Activated effector memory CD4-positive, alpha-beta T cell treated with Interleukin-2 at 50 U/mL for 16 hours (primary cell): ENCODE measurements at places on chromosomes 5 and 9.
A peak's percentile ranks its signal among the peaks of the same experiment; 100 is the strongest.

DNA sequence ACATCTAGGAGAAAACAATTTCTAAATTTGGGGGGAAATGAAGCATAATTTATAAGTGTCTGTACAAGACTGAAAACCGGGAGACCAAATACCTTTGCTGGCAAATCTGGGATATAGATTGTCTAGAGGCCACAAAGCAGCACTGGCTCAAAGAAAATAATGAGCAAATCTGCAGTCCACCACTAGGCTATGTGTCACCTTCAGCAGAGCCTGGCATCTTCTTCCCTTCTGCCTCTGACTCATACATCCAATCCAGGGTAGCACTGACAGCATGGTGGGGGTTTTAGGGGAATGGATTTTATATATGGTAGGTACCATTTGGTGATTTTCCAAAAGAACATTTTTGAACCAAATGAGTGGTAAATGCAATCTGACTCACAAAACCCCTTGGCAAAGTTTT lies 12.8 kb downstream of the FAM81B start:
- DNase-seq: no peak

DNA sequence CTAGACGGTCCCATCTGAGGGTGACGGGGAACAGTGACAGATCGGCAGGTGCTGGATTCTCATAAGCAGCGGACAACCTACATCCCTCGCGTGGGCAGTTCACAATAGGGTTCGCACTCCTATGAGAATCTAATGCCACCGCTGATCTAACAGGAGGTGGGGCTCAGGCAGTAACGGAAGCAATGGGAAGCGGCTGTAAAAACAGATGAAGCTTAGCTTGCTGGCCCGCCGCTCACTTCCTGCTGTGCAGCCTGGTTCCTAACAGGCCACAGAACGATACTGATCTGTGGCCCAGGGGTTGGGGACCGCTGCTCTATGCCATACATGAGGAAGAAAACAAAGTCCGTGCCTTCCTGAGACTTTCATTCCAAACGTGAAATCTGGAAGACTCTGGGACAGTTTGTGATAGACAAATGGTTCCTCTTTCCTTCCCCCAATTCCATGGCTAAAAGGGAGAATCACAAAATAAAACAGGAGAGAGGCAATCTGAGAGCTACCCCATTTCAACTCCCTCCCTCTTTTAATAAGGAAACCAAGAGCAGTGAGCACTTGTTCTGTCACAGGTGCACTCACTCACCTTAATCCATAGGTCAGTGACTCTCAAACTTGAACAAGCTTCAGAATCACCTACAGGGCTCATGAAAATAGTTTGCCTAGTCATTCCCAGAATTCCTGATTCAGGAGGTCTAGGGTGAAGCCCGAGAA lies 12.1 kb downstream of the PDCL start:
- DNase-seq: peak; percentile 41

DNA sequence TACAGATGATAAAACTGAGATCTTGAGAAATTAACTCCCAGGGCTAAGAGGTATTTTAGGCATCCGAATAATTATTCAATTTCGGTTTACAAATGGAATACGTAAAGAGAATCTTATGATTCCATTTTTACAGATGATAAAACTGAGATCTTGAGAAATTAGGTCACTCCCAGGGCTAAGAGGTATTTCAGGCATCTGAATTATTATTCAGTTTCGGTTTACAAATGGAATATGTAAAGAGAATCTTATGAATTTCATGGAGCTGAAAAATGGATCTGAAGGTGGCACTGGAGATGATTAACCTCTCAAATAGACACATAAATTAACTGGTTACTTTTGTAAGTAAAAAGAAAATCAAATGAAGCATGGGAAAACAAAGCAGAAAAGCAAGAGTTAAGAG lies 44.2 kb downstream of the FGF1 start:
- no peak for DNase-seq

DNA sequence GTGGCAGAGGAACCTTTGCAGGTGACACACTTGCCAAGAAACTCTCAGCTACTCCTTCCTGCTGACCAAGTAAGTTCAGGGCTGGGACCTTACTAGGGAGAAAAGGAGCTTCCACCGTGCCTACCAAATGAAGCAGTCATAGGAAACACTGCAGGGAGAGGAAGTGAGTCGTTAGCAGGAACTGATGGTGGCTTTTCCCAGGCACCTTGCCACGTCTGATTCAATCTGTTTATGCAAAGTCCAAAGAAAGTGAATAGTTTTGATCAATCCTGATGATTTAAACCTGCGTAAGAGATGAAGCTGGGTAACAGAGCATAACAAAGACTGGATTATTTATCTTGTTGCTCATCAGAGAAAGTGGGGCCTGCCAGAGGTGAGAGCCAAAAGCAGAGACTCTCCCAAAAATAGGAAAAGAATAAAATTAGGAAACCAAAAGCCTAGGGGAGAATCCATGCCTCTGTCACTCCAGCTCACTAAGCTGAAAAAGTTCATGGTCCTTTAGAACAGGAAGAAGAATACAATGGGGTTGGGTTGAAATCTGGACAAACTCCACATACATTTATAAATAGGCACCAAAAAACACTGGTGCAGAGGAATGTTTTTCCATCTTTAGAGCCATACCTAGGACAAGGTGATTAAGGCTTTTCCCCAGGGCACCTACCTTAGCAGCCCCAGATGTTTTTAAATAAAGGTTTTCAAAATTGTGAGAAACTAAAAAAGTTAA lies 9.3 kb upstream of the PFDN1 start:
- no peak for DNase-seq

GRCh38 chr5:115766608-115767007 lies 49.9 kb downstream of the CDO1 start:
- no peak for DNase-seq

DNA sequence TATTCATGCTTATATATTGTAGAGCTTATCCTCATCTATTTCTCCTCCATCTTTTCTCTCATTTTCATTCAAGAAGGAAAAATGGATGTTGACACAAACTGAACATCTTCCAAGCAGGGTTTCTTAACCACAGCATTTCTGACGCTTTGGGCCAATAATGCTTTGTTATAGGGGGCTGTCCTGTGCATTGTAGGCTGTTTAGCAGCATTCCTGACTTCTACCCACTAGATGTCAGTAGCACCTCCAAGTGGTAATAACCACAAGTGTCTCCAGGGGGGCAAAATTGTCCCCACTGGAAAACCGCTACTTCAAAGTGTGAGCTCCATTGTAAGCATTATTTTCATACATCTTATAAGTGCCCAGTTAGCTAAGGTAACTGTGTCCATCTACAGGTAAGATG lies 2.6 kb upstream of the TXNDC8 start:
- no peak for DNase-seq

DNA sequence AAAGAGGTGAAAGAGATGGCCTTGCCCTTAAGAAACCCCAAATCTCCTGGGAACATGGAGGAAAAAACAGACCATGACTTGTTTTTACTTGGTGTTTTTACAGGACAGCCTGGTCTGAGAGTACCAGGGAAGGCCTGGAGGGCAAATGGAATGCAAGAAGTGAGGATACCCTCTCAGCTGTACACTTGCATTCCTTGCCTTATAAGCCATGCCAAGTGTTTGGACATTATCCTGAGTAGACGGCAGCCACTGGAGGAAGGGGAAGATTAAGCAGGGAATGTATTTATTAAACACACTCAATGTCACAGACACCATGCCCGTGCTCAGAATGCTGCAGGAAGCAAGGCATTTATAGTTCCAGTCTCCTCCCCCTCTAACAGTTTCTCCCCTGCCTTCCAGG lies 581.4 kb downstream of the CDK5RAP2 start:
- no peak for DNase-seq

GRCh38 chr5:54882101-54882500 lies 103.3 kb downstream of the ESM1 start:
- no peak for DNase-seq

DNA sequence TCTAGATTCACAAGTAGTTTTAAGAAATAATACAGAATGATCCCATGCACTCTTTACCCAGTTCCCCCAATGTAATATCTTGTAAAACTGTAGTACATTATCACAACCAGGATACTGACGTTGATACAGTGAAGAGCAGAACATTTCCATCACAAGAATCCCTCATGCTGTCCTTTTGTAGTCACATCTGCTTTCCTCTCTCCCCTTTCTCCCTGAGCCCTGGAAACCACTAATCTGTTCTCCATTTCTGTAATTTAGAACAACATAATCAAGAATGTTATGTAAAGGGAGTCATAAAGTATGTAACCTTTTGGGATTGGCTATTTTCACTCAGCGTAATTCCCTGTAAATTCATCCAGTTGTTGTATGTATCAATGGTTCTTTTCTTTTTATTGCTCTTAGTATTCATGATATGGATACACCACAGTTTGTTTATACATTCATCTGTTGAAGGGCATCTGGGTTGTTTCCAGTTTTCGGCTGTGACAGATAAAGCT lies 61.1 kb downstream of the ERCC6L2 start:
- no peak for DNase-seq

- no peak for DNase-seq
These were observed 40.0 kb upstream of the ORM1 start for GRCh38 chr9:114282926-114283325.

GRCh38 chr9:6632516-6633183 lies 12.9 kb downstream of the GLDC start:
- no peak for DNase-seq

GRCh38 chr9:35749515-35750255 lies 598 bp downstream of the RGP1 start:
- peak; percentile 41 for DNase-seq

GRCh38 chr9:125600194-125600593 lies 106.8 kb downstream of the MAPKAP1 start:
- DNase-seq: no peak

GRCh38 chr9:114394523-114395333 lies 6.9 kb upstream of the AKNA start:
- DNase-seq: no peak

- DNase-seq: no peak
These were observed 178.5 kb downstream of the ADAMTS12 start for GRCh38 chr5:33713136-33713765.

GRCh38 chr9:89915187-89915586 lies 310.4 kb downstream of the GADD45G start:
- no peak for DNase-seq

DNA sequence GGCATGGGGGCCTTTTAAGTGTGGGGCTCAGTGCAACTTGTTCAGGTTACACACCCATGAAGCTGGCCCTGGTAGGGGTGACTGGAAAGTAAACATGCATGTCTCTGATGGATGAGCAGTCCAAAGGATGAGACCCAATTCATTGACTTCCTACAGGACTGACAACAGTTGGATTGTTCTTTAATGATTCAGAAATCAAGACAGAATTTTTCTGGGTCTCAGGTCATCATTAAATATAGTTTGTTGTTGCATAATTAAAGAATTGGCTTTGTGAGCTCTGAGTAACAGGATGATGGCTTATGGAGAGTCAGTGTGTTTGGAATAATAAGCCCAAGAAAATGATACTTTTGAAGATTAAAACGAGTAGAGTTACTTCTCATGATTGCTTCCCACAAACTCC lies 604.2 kb upstream of the CLINT1 start:
- no peak for DNase-seq

DNA sequence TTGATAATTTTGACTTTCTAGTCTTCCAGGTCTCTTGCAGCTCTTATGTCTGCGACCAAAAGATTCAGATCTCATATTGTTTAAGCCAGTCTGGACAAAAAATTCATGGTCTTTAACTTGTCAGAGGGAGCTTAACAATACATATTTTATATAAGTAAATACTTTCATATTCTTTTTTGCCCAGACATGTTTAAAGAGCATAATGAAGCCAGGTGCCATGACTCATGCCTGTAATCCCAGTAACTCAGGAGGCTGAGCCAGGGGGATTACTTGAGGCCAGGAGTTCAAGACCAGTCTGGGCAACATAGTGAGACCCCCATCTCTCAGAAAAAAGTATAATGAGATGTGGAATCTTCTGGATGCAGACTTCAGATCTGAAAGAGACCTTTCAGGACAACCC lies 69.8 kb downstream of the JMY start:
- DNase-seq: no peak

DNA sequence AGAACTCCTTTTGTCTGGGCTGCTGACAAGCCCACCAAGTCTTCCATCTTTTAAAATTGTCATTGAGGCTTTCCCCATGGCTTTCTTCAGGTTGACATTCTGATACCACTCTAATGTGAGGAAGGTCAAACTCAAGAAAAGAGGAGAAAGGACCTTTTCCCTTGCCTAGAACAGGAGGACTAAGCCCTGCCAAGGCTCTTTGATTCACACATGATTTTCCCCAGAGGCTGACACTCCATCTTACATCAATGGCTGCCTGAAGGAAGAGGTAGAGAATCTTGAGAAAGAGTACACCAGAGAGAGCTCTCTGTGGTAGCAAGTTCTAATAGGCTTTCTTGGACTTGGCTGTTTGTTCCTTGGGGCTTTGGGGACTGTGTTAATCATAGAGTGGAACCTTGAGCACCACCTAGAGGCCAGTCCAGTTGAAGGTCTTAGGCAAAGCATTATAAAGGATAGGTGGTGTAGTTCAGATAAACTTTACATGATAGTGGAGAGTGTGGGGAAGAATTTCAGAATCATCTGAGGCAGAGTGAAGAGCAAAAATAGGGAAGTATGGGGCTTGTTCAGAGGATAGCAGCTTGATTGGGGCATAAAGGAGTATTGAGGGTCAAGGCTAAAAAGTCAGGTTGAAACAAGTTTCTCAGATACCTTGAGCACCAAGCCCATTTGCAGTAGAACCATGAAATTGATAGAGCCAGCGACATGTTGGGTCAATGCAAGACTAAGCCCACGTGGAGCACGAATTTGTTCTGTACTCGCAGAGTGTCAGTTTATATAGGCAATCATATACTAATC lies 36.7 kb downstream of the NDFIP1 start:
- peak; percentile 23 for DNase-seq

DNA sequence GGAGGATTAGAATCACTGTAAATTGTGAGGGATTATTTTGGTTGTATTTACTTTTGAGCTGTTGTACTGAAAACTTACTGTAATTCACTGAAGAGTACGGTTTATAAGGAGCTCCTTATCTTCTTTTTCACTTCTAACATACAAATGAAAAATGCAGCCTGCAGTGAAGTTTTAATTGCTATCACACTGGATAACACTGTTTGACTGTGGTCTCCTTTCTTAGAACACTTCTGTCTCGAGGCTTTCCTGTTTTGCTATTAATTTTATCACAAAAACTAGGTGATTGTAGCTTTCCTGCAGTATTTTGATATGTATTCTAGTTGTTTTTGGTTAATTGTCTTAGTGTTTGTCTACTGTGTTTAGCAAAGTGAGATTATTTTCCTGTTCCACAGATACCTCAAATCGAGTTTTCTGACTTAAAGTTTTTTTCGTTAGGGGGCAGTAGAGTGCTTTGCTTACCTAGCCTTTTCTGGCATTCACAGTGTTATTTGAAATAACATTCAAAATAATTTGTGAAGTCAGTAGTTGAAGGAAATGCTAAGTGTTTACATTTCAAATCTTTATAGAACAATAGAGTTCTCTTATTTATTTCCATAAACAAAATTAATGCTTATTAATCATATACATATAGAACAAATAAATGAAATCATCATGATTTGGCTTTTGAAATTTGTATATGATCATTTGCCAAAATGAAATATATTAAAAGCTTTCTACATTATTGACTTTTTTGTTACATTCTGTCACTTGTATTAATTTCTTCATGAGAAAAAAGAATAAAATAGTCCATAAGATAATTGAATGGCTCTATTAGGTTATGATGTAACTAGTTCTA lies 52.9 kb downstream of the COMMD10 start:
- DNase-seq: no peak

GRCh38 chr5:125487231-125487630 lies 740.8 kb upstream of the ZNF608 start:
- DNase-seq: no peak
